Activated T-cell treated with anti-CD3 and anti-CD28 coated beads, Interleukin-2, amount 50 U/mL, for 4 hours (primary cell): ENCODE measurements at places on chromosomes 5 and 9. TPM values are rescaled to one million over a fixed set of nuclear protein-coding genes. Genes with fewer than 3 reads are reported as not detected.

DNA sequence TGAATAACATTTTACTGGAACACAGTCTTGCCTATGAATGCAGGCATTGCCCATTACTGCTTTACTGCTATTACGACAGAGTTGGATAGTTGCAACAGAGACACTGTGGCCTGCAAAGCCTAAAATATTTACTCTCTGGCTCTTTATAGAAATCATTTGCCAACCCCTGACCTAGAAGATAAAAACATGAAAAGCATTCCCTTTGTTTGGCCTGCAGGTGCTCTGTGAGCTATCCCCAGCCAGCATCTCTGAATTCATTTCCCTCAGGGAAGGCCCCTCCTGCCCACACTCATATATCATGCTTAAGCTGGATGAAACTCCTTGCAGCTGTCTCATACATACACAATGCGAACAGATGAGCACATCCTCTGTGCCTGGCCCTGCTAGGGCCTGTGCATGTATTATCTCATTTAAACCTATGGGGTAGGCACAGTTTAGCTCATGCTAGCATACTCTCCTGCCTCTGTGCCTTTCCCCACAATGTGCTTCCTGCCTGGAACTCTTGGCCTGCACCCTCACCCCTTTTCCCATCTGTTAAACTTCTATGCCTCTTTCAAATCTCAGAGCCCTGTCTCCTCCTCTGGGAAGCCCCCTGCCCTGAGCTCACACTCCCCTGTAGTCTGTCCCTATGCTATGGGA, 193.1 kb downstream of the PAX5 start:
- no peak for DNase-seq

The RNF183 gene
- total RNA-seq, result 0.37 TPM

GRCh38 chr9:19445452-19445851, 36.6 kb downstream of the ACER2 start:
- no peak for DNase-seq

DNA sequence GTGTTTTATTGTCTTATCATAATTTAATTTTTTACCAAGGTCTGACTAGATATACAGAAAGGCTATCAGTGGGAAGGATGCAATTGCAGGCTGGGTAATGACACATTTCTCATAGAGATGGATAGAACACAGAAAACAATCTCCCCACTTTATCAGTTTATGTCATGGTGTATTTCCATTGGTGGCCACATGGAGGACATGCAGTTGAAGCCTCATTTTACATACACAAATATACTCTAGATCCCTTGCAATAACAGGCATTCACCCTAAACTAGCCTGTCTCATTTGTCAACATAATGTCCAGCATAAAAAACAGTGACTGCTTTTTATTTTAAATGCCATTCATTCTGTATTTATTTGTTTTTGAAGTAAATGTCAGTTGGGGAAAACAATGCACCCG, 526.3 kb downstream of the GABRG2 start:
- DNase-seq, result no peak
